ENCODE measurements at places on chromosomes 1 and 21. TPM values are rescaled to one million over a fixed set of nuclear protein-coding genes. Genes with fewer than 3 reads are reported as not detected.

The SLC6A17 gene
- not detected for total RNA-seq

The CSMD2 gene
- total RNA-seq, result 0.28 TPM

The DENND1B gene
- total RNA-seq, result 3.3 TPM

The ROR1 gene
- total RNA-seq, result 17.1 TPM

The REG4 gene
- not detected for total RNA-seq

The ZNF695 gene
- 2.0 TPM for total RNA-seq

The OR2T11 gene
- total RNA-seq, result not detected

The CNR2 gene
- total RNA-seq, result not detected

The NCMAP gene
- not detected for total RNA-seq

The LAD1 gene
- not detected for total RNA-seq

The GCSAML gene
- total RNA-seq, result not detected

The MRAP gene
- total RNA-seq, result not detected

The CYP4A22 gene
- not detected for total RNA-seq

The LYPD8 gene
- total RNA-seq, result not detected
